Tongue (tissue), 3 donors: ENCODE measurements at places on chromosomes 13 and 19.

GRCh38 chr13:99288089-99288488 lies 19.1 kb downstream of the GPR183 start:
- no peak for DNase-seq

- DNase-seq, result no peak
Measured at GRCh38 chr13:26440111-26440510, 117.4 kb upstream of the WASF3 start.

DNA sequence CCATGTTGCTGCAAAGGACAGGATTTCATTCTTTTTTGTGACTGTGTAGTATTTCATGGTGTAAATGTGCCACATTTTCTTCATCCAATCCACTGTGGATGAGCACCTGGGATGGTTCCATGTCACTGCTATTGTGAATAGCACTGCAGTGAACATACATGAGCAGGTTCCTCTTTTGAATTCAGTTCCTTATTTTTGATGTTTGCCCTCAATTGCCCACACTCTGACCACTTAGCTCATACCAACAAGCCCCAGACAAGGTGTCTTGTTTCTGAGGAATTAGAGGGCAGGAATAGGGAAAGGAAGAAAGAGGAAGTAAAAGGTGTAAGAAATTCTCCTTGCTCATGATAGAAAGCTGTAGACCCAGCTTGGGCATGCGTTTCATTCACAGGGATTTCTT lies 244.2 kb upstream of the ZNF507 start:
- no peak for DNase-seq

DNA sequence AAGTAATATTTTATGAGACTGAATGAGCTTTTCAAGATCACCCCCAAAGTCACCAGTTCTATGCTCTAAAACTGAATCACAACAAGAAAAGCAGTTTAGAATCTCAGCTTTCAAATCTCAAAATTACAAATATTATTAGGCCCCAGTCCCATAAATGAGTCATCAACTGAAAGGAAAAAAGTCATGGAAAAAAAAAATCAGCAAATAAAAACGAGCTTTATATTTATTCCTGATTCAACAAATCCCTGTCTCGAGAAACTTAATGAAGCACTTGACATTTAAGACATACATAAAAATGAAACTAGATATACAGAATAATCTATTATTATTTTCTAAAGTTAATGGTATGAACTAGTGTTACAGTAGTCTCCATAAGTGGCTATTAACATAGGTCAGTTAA lies 203.0 kb downstream of the DIAPH3 start:
- DNase-seq, result no peak

DNA sequence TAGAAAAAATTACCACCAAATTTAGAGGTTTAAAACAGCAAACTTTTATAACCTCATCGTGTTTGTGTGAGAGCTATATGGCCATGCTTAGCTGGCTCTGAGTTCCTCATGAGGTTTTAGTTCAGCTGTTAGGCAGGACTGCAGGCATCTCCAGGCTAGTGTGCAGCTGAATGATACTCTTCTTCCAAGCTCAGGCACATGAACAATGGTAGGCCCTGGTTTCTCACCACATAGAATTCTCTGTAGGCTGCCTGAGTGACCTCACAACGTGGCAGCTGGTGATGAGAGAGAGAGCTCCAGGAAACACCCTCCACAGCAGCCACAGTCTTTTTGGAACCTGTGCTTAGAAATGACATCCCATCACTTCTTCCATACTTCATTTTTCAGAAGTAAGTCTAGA lies 540.6 kb upstream of the MIR17HG start:
- DNase-seq, result peak; percentile 66

- peak; percentile 20 for DNase-seq
Measured at GRCh38 chr13:73556902-73557301, 498.1 kb downstream of the KLF5 start.

GRCh38 chr13:44416301-44416700 lies 42.7 kb downstream of the SERP2 start:
- no peak for DNase-seq

DNA sequence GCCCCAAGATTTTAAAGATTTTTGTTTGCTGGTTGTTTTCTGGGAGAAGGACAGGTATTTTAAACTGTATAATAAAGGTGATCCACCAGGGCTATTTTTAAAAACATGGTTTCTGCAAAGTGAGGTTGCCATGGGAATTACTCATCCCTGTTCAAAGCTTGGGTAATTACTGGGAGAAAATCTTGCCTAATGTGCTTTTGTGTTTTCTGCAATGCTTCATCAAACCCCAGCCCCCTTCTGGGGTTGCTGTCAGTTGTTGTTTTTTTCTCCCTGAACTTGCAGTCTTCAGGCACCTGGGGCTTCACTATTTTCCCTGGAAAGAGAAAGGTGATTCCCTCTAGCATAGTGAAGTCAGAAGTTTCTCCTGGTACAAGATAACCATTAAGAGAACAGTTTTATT lies 277.2 kb downstream of the NALCN start:
- DNase-seq, result no peak

DNA sequence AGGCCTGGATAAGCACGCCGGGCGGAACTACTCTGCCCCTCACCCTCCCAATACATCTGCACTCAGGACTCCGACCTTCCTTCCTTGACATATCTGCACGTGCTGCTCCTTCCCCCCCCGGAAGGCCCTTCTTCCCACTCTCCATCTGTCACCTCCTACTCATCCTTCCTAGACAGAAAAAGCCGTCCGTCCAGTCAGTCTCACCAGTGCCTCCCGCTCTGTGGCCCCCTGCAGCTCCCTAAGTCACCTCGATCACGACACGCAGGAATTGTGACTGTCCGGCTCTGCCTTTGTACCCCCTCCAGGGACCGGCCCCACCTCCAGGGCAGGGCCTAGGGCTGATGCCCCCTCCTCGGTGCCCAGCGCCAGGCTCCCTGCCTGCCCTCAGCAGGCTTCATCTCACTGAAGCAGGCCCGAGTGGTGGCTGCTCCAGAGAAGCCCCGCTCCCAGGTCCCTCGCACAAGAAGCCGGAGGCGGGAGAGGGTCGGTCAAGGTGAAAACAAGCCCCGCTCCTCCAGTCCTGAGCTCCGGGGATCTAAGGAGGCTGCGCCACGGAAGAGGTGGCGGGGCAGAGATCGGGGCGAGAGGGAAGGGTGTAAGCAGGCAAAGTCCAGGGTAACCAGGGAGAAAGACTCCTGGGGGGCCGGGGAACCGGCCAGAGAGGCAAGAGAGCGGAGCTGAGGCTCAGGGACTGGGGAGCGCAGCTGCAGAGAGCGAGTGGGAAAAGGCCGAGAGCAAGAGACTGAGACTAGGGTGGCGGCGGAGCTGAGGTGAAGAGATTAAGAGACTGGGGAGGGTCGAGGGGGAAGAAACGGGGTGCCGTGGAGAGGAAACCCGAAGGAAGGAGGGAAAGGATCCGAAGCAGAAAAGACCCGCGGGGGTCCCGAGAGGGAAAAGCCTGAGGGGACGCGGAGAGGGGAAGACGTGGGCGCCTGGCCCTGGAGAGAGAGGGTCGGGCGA lies 1.1 kb downstream of the PPP6R1 start:
- peak; percentile 28 for DNase-seq

DNA sequence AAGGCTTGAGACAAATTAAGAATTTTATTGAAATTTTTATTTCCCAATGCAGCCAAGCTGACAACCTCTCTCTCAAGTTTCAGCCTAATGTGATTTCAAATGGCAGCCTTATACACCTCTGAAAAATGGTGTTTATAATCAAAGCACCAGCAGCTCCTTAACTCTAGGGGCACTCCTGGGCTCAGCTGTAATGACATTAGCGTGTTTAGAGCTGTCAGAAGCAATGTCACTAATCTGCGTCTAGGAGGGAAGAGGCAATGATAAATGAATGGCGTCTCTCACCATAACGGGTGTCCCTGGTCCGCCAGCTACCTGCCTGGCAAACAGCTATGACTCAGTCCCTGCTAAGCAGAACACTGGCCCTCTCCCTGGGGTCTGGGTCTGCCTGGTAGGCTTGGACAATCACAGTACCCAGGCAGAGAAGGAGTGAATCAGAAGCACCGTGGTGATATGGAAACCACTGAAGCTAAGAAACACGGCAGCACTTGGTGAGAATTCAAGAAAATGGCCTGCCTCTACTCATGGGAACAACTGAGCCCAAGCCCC lies 131.8 kb upstream of the VSTM2B start:
- DNase-seq, result no peak

DNA sequence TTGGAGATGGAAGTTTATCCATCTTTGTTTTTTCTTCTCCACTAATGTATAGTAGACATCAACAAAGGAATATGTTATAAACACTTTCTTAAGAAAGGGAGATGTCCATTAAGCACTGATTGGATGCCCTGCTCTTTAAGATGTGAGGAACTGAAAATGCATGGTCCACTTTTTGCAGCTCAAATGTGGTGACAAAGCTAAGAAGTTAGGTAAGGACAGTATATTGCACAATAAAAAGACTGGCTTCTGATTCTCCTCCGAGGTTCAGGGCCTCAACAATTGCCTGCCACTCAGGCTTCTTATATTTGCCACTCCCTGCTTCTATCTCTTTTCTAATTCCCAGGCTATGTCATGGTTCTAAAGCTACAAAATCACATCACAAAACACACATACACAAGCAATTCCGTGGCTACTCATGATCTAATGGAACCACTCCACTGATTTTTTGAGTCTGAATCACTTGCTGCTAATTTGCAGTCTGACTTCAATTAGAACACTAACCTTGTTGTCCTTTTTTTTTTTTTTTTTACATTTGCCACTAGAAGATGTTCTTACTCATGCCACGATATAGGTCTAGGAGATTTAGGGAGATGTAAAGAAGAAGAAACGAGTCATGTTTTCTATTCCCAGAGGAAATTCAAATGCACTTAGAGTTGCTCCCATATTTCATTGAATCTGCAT lies 29.6 kb upstream of the TNFSF11 start:
- no peak for DNase-seq

GRCh38 chr19:14555918-14556661 lies 15.8 kb downstream of the NDUFB7 start:
- no peak for DNase-seq

DNA sequence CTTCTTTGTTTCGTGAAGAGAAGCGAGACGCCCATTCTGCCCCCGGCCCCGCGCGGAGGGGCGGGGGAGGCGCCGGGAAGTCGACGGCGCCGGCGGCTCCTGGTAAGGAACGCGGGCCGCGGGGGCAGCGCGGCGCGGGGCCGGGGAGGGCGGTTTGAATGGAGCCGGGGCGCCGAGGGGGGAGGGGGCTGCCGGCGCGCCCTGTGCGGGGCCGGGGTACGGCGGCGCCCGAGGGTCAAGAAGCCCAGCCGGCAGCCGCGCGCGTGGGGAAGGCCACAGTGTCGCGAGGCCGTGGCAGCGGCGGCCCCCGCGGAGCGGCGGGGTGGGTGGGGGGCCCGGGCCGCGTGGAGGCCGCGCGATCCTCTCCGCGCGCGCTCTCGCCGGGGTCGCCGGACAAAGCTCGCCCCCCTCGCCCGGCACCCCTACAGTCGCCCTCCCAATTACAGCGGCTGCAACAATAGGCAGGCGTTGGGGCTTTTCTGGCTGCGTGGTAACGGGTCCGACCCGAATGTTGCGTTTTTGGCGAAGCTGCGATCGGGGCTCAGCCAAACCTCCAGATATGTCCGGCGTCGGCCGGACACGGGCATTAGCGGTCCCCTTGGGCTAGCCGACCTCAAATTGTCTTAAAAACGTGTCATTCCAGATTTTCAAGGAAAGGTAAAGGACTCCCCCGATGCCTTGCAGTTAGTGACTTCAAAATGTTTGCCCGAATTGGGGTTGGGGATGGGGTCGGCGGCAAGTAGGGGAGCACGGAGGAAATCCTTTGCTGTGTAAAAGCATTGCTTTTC lies 437 bp downstream of the SMARCA4 start:
- peak; percentile 60 for DNase-seq

GRCh38 chr13:32581177-32581786 lies 5.0 kb upstream of the PDS5B start:
- DNase-seq, result peak; percentile 59

DNA sequence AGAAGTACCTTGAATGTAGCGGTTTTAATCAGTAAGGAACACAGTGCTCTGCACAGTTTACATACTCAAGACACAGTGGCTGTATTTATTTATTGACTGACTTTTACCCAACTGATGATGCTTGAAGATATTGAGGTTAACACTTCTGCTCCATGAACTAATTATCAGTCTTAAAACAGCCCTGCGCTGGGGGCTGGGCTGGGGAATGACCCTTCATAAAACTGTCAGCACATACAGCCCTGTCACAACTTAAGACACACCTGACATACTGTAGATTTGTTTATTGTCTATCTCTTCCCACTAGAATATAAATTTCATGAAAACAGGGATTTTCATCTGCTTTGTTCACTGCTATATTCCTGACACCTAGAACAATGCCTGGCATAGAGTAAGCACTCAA lies 10.8 kb downstream of the NEK5 start:
- no peak for DNase-seq

GRCh38 chr13:32669030-32669646 lies 82.9 kb downstream of the PDS5B start:
- peak; percentile 60 for DNase-seq

DNA sequence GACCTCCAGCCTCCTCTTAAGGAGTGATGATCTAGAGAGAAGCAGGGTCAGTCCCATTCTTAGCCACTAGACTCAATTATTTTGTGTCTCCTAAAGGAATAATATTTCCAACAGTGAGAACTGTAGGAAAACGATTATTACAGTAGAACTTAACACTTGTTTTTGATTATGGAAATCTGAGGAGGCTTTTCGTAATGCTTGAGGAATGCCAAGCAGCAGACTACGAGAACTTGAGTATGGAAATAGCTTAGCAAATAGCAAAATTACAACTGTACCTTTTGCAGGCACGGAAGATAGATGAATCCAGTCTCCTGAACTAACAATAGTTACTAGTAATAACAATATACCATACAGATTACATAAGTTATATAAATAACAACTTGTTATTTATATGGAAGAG lies 12.2 kb downstream of the BRD4 start:
- peak; percentile 62 for DNase-seq

DNA sequence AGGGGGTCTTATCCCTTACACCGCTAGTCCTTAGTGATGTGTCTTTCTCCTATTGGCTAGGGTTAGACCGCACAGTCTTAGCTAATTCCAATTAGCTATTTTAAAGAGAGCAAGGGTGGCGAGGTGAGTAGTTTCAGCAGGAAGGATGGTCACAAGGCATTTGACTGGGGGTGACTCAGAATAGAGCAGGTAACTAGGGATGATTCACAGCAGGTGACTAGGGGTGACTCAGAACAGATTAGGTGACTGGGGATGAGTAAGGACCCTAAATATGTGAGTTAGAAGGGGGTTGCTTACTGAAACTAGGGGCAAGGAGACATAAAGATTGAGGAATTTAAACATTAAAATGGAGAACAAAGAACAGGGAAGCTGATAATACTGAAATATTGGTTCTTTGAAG lies 64.3 kb downstream of the ZNF66 start:
- DNase-seq, result no peak

DNA sequence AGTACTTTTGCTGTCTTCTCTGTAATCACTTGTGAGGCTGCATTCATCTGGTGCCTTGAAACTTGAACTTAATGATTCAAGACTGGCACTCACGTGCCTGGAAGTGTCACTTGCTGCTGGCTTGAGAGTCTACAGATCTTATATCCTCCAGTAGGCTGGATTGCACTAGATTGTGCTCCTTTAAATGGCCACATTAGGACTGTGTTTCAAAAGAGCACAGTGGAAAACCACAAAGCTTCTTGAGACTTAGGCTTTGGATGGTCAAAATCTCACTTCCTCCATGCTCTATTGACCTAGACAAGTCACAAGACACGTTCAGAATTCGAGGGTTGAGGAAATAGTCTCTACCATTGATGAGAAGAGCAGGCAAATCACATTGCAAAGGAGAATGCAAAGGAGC lies 1278.8 kb upstream of the MIR17HG start:
- no peak for DNase-seq
